ENCODE measurements at places on chromosomes 7 and 10.

GRCh38 chr7:27143950-27144780 is 684 bp upstream of the HOXA5 start:
- DNase-seq, result no peak

GRCh38 chr7:142168746-142169145 is 57.2 kb downstream of the MGAM2 start:
- DNase-seq, result no peak

DNA sequence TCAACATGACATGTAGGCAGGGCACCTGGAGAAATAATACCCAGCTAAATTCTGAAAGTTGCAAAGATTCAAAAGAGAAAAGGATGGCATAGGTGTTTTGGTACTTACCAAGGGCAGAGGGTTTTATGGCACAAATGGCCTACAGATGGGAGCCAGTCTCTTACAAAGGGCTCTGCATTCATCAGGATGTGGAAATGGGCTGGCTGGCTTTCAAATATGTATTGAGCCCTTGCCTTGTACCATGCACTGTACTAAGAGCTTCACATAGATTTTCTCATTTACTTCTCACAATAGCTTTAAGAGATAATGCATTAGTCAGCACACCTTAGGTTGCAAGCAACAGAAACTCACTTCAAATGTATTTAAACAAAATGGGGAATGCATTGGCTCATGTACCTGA is 327.1 kb downstream of the BICC1 start:
- no peak for DNase-seq

DNA sequence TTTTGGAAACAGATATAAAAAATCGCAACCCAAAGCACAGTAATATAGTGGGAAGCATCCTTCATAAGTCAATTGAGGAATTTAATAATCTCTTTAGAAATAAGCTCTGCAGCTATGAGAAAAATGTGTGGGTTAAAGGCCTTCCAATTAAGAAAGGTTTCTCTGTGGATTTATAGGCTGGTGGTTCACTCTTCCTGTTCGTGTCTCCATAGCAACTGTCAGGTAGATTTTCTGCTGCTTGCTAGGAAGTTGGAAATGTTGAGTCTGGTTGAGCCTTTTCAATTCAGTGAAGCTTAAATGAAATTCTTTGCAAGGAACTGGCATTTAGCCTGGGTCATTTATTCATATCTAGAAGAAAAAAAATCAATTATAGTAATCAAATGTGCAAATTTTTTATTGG is 652.8 kb upstream of the CELF2 start:
- DNase-seq, result no peak

- DNase-seq, result no peak
Measured at GRCh38 chr10:86607674-86608073, 46.7 kb upstream of the OPN4 start.

DNA sequence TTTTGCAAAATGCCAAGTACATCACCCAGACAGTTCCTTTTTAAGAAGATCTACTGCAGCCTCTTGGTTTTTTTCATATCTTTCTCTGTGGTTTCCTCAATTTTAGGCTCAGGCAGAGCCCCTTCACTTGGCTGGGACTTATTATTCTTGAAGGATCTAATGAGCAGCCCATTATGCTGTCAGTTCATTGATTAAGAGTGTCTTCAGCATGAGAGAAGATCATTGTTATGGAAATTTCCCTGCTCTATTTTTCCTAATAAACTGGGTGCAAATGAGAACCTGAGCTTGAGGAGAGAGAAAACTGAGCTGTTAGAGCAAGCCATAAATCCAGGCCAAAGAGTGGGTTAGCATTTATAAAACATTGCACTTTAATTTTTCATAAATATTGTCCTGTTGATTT is 146.5 kb downstream of the SEC23IP start:
- DNase-seq, result no peak

DNA sequence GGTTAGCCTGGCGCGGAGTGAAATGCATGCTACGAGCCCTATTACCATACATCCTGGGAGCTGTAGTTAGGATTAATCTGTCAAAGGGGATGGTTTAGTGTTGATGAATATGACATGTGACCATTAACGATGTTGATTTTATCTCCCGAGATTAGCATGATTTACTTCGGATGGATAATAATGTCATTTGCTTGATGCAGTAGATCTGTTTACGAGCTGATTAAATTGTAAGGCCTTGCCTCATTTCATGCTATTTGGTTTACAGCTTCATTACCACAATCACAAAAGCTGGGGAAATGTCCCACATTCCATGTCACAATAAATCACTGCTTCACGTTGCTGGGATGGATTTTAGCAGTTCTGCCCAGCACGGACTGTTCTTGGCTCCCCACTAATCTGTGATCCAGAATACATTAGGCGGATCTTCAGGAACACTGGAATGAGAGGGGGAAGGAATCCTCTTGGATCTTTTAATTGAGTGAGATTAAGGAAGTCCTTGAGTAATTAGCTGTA is 22.3 kb downstream of the ZNF503 start:
- DNase-seq, result no peak

DNA sequence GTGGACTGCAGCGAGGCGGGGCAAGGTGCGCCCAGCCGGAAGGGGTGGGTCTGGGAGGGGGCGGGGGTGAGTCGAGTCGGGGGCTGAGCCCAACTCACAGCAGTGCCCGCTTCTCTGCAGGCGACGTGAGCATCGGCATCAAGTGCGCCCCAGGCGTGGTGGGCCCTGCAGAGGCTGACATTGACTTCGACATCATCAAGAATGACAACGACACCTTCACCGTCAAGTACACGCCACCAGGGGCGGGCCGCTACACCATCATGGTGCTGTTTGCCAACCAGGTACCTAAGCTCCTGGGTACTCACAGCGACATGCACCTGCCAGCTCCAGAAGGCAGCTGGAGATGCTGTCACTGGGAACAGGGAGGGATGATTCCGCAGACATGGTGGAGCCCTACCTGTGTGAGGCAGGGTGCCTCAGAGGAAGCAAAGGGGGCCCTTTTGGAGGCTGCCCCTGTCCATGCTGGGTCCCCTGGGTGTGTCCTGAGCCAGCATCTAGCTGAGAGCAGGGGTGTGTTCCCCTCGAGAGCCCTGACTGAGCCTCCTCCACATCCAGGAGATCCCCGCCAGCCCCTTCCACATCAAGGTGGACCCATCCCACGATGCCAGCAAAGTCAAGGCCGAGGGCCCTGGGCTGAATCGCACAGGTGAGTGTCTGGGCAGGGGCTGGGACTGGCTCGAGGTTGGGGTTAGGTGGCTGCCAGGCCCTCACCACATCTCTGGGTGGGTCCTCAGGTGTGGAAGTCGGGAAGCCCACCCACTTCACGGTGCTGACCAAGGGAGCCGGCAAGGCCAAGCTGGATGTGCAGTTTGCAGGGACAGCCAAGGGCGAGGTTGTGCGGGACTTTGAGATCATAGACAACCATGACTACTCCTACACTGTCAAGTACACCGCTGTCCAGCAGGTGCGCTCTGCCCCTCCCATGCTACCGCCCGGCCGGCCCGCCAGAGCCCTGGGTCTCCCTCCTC is 12.8 kb downstream of the FLNC start:
- DNase-seq, result no peak

GRCh38 chr10:12934777-12935176 is 66.7 kb downstream of the CCDC3 start:
- DNase-seq, result no peak

DNA sequence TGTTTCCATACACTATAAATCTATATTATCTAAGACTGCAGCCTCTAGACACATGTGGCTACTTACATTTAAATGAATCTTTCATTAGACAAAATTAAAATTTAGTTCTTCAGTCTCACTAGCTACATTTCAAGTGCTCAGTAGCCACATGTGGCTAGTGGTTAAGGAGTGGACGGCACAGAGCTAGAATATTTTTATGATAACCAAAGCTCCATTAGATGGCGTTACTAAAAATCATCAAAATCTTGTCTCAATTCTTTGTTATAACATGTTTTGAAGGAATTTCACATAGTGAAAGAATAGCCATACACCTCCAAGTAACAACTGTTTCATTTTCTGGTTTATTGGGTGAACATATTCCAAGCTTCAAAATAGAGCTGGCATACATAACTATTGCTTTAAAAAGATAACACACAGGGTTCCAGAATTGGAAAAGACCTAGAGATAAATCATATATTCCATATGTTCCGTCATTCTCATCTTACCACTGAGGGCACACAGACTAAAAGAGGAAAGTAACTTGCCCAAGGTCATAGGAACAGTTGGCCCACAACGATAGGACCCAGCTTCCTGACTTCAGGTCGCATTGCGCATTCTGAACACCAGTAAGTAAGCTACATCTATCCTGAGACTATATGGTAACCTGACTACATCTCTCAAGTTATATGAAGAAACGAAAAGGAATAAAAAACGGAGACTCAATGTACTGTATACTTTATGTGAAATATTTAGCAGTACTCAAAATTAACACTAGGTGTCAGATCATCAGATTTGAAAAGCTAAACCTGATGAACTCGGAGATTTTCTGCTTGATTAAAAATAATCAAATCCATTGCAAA is 66.6 kb downstream of the CAV1 start:
- no peak for DNase-seq
